SJSA1 (cell line): ENCODE measurements at places on chromosomes 16 and 17. TPM values are rescaled to one million over a fixed set of nuclear protein-coding genes. Genes with fewer than 3 reads are reported as not detected.

Gene COX6A2
- not detected in 2 replicates for total RNA-seq

Gene CES5A
- not detected in 2 replicates for total RNA-seq

Gene ARL5C
- total RNA-seq: not detected in 2 replicates

Gene TBC1D3C
- 0.13 TPM in 1 of 2 replicates, not detected in the other for total RNA-seq

Gene MFAP4
- total RNA-seq: 0.39 TPM in 1 of 2 replicates, not detected in the other

Gene TRIM16
- 56.9 and 111 TPM in 2 replicates for total RNA-seq

Gene TNFSF12
- 5.9 and 22.8 TPM in 2 replicates for total RNA-seq

Gene CDH16
- total RNA-seq: not detected in 2 replicates

Gene RBFOX1
- not detected in 2 replicates for total RNA-seq

Gene TBC1D3
- not detected in 2 replicates for total RNA-seq

Gene CUEDC1
- 16.7 and 27.3 TPM in 2 replicates for total RNA-seq
